ENCODE measurements at places on chromosomes 7 and 10. TPM values are rescaled to one million over a fixed set of nuclear protein-coding genes. Genes with fewer than 3 reads are reported as not detected.

DNA sequence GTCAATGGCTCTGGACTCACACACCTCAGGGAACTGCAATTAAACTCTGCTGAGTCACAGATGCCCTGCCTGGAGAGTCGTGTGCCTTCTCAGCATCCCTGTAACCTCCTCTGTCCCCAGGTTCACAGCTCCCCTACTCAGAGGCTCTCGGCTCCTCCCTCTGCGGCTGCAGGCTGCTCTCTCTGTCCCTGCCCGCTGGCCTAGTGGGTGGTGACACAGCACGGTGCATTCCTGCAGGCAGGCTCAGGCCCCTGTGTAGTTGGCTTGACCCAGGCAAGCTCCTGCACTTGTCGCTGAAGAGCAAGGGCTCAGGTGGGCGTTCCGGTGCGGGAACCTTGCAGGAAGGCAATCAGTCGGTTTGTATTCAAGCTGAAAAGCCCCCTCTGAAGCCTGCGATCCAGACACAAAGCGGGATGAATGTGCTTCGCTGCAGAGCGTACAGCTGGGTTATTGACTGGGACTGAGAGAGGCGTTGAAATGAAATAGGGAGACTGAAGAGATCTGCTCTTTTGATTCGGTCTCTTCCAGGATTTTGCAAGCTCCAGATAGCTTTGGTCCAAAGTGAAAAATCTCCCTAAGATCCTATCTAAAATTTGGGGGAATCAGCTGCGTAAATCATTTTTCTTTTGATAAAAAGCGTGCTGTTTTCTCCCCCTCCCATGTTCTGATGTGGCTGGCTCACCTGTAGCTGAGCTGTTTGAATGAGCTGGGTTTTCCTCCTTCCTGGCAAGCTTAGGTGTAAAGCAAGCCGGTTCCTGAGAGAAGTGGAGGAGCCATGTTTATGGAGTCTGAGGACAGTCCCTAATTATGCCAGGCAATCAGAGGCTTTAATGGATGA lies 208.7 kb upstream of the PHYHIPL start:
- no peak for DNase-seq

DNA sequence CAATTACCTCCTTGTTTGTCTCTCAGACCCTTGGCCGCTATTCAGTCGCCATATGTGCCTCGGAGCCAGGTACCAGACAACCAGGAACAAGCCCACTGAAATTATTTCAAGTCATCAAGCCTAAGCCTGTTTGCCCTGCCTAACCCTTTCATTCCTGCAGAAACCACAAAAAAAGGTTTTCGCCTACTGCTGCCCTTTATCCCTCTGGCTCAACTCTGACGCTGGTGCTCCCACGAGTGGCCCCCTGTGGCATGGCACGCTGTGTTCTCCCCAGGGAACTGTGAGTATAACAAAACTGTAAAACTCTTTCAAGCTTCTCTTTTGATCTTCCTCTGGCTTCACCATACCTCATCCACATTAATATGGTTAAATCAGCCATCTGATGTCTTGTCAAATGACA lies 215.7 kb upstream of the CDC14C start:
- no peak for DNase-seq

Gene HTR5A
- polyA plus RNA-seq, result not detected

DNA sequence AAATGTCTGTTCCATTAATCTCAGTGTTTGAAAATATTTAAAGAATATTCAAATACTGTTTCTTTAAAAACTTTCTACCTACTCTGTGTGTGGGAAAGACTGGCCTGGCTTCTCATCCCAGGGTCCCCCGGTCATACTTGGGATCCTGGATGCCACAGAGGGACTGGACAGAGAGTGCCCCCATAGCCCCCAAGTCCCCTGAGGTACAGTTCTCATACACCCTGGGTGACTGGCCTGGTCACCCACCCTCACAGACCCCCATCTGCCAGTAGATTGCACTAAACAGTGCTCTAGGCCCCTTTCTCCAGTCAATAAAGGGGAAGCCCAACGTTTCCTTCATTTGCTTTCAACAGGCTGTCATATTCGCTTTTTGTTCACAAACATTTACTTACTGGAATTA lies 3.0 kb downstream of the TMEM273 start:
- no peak for DNase-seq

DNA sequence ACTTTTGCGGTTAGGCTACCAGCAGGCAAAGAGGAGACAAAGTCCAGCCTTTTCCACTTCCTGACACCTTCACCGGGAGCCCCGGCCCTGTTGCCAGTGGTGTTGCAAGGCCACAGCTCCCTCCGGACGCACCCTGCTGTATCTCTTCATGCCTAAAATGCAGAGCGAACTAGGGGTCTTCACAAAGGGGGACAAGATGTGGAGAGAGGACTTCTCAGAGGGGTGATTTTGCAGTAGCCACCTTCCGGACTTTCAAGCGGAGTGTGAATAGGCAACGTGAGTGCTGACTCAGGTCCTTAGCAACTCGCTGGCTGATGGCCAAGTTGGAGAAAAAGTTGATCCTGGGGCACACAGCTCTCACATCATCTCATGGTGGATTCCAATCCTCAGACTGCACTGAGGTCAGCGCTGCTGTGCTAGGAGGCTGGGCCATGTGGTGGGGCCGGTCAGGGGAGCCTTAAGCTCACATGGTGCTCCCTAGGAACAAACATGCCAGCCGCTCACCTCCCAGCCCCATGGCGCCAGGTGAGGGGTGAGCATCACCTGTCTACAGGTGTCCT lies 166.3 kb downstream of the LCOR start:
- DNase-seq, result peak; percentile 44

Gene KNDC1
- polyA plus RNA-seq, result 0.44 TPM

- DNase-seq, result no peak
These were observed 15.9 kb upstream of the FAM171A1 start for GRCh38 chr10:15387021-15387420.

Gene INMT
- 0.09 TPM for polyA plus RNA-seq

DNA sequence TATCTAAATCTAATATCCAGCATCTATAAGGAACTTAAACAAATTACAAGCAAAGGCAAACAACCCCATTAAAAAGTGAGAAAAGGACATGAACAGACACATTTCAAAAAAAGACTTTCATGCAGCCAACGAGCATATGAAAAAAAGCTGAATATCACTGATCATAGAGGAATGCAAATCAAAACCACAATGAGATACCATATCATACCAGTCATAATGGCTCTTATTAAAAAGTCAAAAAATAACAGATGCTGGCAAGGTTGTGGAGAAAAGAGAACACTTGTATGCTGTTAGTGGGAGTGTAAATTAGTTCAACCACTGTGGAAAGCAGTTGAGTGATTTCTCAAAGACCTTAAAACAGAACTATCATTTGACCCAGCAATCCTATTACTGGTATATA lies 334.4 kb upstream of the CACNA2D1 start:
- DNase-seq, result peak; percentile 38
